Psoas muscle (tissue), 8 donors: ENCODE measurements at places on chromosomes 7 and 10. TPM values are rescaled to one million over a fixed set of nuclear protein-coding genes. Genes with fewer than 3 reads are reported as not detected.

- no peak for DNase-seq
Observed at GRCh38 chr10:97518301-97519043, 19.7 kb downstream of the UBTD1 start.

GRCh38 chr7:130995252-130996081 is 261.5 kb upstream of the KLF14 start:
- no peak for DNase-seq

- DNase-seq = no peak
Observed at GRCh38 chr7:94761451-94761850, 105.5 kb upstream of the SGCE start.

DNA sequence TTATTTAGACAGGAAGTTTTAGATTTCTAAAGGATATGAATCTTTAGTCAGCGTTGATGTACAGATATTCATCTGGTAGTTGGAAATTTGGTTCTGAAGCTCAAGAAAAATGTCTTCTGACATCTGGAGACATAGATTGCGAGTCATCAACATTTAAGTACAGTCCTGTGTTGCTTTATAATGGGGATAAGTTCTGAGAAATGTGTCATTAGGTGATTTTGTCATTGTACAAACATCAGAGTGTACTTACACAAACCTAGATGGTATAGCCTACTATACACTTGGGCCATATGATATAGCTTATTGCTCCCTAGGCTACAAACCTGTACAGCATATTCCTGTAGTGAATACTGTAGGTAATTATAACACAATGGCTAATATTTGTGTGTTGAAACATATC is 49.6 kb upstream of the UBN2 start:
- DNase-seq = no peak

GRCh38 chr7:151754688-151755130 is 122.2 kb downstream of the PRKAG2 start:
- no peak for DNase-seq

Gene SORCS1
- polyA plus RNA-seq = 0.06 TPM
